Dorsolateral prefrontal cortex (tissue), 122 donors: ENCODE measurements at places on chromosomes 5 and 9.
A peak's percentile ranks its signal among the peaks of the same experiment; 100 is the strongest.

- no peak for DNase-seq
Observed at GRCh38 chr5:41191249-41191648, 22.1 kb downstream of the C6 start.

DNA sequence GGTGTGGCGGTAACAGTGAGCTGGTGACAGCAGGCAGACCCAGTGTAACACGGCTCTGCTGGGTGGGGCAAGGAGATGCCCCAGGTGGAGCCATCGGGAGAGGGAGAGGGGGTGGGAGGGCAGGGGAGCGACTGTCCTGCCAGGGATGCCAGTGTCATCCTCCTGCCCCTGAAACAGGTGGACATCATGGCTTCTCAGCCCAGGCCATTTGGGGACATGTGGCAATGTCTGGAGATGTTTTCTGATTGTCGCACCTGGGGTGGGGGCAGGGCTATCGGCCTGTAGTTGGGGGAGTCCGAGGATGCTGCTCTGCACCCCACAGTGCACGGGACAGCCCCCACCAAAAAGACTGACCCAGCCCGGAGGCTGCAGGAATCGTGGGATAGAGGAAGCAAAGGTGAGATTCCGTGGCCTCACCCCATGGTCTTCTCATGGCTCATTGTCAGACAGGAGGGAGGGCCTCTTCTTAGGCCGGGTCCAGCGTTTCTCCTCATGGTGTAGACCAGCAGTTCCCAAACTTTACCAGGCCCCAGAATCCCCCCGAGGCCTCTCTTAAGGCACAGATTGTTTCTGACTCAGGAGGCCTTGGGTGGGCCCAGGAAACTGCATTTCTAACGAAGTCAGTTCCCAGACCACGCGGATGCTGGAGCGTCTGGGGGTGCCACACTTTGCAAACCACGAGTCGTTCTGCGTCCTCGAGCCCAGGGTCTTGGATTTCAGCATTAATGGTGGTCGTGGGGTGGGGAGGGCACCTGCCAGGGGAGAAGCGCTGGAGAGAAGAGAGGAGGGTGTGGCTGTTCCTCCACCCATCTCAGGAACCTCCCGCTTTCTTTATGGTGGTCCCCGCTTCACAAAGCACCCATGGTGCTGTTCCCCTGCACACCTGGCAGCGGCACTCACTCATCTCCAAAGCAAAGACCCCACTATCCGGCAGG, 11.0 kb downstream of the COL5A1 start:
- DNase-seq, result no peak

DNA sequence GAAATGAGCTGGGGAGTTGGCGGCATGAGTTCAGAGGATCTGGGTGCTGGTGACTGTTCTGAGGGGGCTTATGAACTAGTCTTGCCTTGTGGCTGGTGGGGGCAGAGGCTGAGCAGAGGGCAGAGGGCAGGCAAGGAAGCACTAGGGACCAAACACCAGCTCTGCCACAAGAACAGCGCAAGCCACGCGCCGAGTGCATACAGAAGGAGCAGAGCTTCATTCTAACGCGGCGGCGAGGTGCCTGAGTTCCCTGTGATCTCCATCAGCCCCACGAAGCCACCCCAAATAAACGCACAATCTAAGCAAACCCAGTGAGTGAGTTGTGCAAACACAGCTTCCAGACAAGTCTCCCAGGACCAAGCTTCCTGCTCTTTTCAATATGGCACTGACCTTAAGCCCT, 110.6 kb upstream of the ALDH1B1 start:
- DNase-seq, result no peak

DNA sequence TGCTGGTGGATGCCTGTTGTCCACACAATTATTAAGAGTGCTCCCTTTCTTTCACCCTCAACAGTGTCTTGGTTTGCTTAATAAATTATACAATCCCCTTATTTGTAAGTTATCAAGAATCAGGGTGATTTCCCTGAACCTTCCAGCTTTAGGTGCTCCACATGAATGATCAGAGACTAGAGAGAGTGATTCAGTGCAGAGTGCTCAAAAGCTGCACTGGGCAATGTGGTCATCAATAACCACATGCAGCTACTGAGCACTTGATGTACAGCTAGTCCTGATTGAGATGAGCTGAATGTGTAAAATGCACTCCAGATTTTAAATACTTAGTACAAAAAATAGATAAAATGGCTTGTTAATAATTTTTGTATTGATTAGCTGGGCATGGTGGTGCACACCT, 76.8 kb upstream of the TRIO start:
- no peak for DNase-seq

DNA sequence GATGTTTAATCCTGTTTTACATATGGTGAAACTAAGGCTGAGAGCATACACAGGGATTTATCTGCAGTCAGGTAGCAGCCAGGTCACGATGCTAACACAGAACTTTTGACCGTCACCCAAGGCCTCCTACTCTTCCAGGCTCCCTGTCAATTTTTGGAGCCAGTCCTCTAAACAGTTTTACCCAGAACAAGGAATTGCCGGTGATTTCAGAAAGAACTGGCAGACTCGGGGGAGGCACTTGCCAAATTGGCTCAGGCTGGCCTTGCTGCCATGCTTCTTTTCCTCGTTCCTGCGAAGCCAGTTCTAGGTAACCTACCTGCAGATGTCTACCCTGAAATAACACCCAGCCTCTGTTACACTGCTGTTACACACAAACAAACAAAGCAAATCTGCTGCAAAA, 21.2 kb downstream of the GRIA1 start:
- no peak for DNase-seq

DNA sequence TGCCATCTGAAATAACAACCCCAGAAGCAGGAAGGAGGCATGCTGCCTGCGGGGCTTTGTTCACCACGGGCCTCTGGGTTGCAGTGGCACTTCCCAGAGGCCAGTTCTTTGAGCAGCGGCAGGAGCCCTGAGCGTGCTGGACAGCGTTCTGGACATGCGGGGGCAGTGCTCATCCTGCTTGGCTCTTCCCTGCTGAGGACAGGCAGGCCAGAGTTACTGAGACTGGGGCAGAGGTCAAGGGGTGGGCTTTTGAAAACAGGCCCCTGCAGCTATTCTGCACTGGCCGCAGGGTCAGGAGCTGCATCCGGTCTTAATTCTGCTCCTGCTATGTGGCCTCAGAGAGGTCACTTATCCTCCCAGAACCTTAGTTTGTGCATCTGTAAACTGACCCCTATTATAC, 258.6 kb downstream of the FSTL4 start:
- no peak for DNase-seq

GRCh38 chr9:112784020-112784785, 33.6 kb downstream of the SNX30 start:
- no peak for DNase-seq

- no peak for DNase-seq
Observed at GRCh38 chr5:157842787-157843186, 16.2 kb downstream of the CLINT1 start.

DNA sequence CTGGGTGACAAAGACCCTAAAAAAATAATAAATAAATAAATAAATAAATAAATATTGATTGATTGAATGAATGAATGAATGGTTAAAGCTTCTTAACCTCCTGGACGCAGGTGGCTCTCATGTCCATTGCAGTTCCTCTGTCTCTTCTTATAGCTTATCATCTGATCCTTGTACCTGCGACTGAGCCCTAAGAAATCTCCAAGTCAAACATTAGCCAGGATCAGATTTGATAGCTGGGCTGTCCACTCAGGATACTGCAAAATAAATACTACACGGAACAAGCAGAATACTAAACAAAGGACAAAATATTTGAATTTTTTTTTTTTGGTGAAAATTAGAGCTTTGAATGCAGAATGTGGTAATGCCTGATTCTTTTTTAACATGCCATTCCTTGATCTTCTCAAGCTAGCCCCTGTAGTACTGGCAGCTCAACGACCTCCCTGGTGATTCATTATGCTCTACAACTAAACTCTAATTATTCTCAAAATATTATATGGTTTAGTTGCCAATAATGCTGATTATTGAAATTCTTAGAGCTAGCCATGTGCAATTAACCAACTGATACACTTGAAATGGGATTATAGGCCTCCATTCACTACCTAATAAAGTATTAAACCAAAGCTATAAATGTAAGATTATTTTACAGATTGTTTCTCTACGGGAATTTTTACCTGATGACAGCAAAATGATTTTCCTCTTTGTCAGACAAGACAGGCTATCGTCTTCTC, 9.9 kb upstream of the TMEM245 start:
- no peak for DNase-seq

DNA sequence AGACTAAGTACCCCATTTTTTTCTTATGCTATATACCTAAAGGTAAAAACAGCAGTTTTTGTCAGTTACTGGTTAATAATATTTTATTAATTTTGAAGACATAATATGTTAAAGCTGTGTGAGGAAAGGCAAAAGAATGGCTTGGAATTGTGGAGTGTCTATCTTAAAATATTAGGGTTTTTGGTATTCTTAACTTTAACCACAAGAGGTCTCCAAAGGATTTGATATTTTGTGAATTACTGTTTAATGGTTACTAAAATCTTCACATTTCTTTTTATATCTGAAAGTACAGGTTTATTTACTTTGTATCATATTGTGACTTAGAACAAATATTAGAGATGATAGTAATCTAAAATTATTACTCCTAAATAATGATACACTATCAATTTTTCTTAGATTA, 32.0 kb upstream of the DHFR start:
- no peak for DNase-seq

DNA sequence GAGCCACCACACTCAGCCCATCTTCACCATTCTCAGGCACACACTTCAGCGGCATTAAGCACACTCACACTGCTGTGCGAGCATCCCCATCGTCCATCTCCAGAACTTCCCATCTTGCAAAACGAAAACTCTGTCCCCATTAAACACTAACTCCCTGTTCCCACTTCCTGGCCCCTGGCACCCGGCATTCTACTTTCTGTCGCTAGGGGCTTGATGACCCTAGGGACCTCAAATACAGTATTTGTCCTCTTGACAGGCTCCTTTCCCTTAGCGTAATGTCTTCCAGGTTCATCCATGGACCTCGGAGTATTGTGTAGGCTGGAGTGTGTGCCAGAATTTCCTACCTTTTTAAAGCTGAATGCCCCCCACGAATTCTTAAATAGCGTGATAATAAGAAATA, 14.7 kb upstream of the UBAC1 start:
- no peak for DNase-seq

DNA sequence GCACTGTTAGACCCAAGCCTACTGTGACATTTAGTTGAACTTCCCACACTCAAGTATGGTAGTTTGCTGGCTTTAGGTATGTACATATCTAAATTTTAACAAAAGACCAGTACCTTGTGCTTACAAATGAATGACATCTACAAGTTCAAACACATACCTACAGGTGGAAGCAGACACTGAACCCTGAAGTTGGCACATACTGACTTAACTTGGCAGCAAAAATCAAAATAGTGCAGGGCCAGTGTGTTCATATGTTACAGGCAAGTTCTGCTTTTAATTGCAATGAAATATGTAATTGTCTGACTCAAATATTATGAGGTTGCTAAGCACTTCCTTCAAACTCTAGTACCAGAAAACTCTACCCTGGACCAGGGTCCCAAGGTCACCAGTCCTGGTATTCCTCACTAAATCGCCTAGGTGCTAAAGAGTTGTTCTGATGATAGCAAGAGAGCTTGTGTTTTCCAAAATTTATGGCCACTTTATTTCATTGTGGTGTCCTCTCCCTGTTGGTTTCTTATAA, 77.4 kb downstream of the MEGF10 start:
- DNase-seq, result no peak

GRCh38 chr5:1122511-1123294, 10.8 kb upstream of the SLC12A7 start:
- DNase-seq, result no peak

DNA sequence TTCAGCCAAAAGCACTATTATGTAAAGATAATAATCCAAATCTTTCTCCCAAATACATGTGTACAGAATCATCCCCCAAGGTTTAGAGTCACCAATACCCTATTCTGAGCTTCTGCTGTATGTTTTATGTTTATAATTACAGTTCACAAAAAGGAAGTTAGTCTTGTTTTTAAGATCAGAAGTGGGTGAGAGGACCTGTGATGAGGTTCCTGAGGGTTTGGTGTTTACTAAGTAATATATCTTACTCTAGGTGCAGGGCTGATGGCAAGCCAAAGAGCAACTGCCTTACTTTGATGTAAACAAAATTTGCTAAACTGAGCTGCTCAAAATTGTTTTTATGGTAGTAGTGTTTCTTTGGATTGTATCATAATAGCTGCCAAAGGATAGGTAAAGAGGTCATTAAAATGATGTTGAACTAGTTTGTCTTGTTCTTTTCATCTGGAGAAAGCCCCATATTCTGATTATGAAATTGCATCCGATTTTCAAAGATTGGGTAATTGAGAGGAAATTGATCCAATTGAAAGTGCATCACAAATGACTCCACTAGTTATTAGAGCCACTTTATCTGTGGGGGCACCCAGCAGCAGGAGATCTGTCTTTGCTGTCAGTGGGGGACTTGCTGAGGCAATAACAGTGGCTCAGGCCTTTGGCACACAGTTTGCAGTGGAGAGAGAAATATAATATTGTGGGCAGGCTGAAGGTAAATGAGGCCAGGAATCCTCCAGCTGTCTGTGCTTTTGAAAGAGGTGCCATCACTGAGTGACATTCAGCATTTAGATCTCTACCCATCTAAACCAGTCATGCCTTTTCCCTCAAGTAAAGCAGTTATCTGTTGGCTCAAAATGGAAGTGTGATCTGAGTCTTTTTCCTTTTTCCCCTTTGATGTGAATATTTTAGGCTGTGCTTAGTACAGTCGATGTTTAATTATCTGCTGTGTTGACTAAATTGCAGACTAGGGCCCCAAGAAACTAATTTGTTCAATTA, 14.1 kb downstream of the TRIM32 start:
- DNase-seq, result no peak

- no peak for DNase-seq
Observed at GRCh38 chr5:115949096-115949495, 13.2 kb upstream of the LVRN start.

- no peak for DNase-seq
Observed at GRCh38 chr9:105978826-105979225, 284.5 kb downstream of the TMEM38B start.

DNA sequence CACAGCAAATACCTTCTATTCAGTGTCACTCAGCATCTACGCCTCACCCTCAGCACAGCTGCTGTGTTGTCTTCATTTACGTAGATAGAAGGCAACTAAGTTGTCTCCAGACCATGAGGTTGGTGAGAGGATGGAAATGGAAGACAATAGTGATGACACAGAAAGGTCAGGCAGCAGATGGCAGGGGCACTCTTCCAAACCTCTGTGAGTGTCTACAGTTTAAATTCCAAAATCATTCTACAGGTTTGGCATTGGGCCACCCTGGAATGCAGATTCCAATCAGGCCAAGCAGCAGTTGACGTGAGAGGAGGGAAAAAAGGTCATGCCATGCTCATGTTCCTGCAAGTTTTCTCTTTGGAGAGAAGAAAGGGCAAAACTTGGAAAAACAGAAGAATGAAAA, 68.7 kb upstream of the ADAMTSL1 start:
- peak; percentile 6 for DNase-seq

- DNase-seq, result no peak
Observed at GRCh38 chr9:14584571-14584970, 108.7 kb downstream of the ZDHHC21 start.

GRCh38 chr5:106959387-106959786, 711.4 kb downstream of the EFNA5 start:
- DNase-seq, result no peak
